ENCODE measurements at places on chromosomes 16 and 17. TPM values are rescaled to one million over a fixed set of nuclear protein-coding genes. Genes with fewer than 3 reads are reported as not detected.

The CD300LB gene
- total RNA-seq: 0.23 TPM

The TACO1 gene
- total RNA-seq: 9.4 TPM

The CES1 gene
- 6.7 TPM for total RNA-seq

The LPO gene
- total RNA-seq: not detected

The HOXB2 gene
- 36.3 TPM for total RNA-seq

The KRT16 gene
- not detected for total RNA-seq

The CES4A gene
- 2.7 TPM for total RNA-seq

The SLC6A4 gene
- 0.13 TPM for total RNA-seq

The HYDIN gene
- 1.2 TPM for total RNA-seq
